ENCODE measurements at places on chromosomes 12 and 14. TPM values are rescaled to one million over a fixed set of nuclear protein-coding genes. Genes with fewer than 3 reads are reported as not detected.

LAG3 gene
- total RNA-seq: 3.3 TPM

METTL25 gene
- total RNA-seq: 4.4 TPM

KLRC1 gene
- not detected for total RNA-seq

- no peak for DNase-seq
- no peaks in the 10 kb centered on the region for H3K36me3 ChIP-seq
- H3K4me3 ChIP-seq: no peak overlapping the region
- no peaks in the 10 kb centered on the region for H3K27me3 ChIP-seq
- H3K27ac ChIP-seq: no peak overlapping the region
- peaks cover 32% of the 10 kb centered on the region for H3K4me1 ChIP-seq
Measured at GRCh38 chr12:52913431-52913821, 8.6 kb upstream of the KRT8 start.

DNA sequence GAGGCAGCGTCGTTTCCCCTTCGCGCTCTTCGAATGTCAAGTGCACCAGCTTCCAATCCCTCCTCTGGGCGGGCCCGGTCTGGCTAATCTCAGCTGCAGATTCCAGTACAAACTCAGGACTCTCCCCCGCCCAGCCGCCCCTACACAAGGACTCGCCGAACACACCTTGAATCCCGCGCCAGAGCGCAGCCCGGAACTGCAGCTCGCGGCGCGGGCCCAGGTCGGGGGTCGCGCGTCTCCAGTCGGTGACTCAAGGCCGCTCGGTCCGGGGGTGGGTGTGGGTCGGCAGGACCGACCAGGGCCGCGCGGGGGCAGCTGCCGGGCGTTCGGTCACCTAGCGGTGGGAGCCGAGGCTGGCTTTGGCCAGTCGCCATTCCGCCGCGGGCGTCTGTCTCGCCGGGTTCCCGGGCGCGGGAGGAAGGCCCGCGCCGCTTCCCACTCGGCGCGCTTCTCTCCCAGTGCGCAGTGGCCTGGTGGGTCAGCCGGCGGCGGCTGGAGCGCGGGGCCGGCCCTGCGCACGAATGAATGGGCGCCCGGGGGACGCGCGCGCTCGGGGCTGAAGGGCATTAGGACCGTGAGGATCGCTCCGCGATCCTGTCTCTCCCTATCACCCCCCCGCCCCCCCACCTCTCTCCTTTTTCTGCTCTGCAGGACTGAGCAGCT lies at the start of gene GALNT16:
TSS of gene GALNT16 (plus strand) at position 632 of the 663 bp plus-strand sequence. CDS start 133 bp downstream, outside the sequence.
- H3K27me3 ChIP-seq: peaks cover 10% of the 10 kb centered on the region
- H3K4me3 ChIP-seq: no peak within 1 kb of the TSS
- H3K27ac ChIP-seq: no peak within 1 kb of the TSS
- H3K4me1 ChIP-seq: no peaks in the 10 kb centered on the region
- DNase-seq: no peak

DNA sequence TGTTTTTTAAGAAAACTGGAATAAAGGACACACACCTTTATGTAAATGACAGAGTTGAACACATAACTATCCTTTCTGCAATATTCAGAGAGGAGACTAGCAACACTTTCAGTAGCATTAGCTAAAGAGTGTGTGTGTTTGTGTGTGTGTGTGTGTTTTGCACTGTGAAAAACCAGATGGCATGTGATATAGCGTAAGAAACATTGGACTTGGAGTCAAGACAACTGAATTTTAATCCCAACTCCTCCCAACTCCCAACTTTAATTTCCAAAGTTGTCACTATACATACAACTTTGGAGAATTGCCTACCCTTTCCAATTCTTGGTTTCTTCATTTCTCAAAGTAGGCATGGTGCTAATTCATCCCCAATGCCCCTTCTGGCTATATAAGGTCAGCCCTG lies 347.8 kb downstream of the KCNH5 start:
- no peak overlapping the region for H3K27ac ChIP-seq
- H3K36me3 ChIP-seq: no peaks in the 10 kb centered on the region
- H3K4me3 ChIP-seq: no peak overlapping the region
- no peaks in the 10 kb centered on the region for H3K4me1 ChIP-seq
- H3K27me3 ChIP-seq: no peaks in the 10 kb centered on the region
- no peak for DNase-seq

- H3K4me3 ChIP-seq: no peak overlapping the region
- H3K27me3 ChIP-seq: no peaks in the 10 kb centered on the region
- H3K27ac ChIP-seq: no peak overlapping the region
- H3K4me1 ChIP-seq: no peaks in the 10 kb centered on the region
Measured at GRCh38 chr14:100671906-100672305, 54.8 kb upstream of the DLK1 start.

DNA sequence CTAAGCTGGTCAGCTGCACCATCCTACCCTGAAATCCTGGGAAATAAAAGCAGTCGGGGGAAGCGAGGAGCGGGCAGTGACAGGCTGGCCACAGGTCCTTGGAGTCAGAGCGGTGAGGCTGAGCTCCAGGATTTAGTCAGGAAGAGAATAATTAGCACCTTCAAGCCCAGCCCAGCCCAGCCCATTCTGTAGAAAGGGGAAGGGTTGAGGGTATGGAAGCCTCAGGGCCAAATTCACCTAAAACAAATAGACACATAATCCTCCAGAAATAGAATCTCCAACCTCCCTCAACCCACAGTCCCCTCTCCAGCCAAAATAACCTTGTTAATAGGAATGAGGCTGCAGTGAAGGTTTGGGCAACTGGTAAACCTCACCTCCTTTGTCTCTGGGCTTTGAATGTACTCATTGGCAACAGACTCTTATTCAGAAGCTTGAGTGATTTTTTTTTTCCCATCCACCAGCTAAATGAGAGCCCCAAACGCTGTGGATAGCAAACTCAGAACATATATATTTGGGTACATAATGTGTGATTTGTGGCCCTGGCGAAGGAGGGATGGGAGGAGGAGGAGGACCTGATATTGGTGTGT lies 334.1 kb downstream of the DPF3 start:
- H3K27ac ChIP-seq: no peak overlapping the region
- H3K36me3 ChIP-seq: no peaks in the 10 kb centered on the region
- no peak for DNase-seq
- H3K4me1 ChIP-seq: no peaks in the 10 kb centered on the region

SP1 gene
- total RNA-seq: 96.8 TPM

CDCA4 gene
- 62.4 TPM for total RNA-seq

DNA sequence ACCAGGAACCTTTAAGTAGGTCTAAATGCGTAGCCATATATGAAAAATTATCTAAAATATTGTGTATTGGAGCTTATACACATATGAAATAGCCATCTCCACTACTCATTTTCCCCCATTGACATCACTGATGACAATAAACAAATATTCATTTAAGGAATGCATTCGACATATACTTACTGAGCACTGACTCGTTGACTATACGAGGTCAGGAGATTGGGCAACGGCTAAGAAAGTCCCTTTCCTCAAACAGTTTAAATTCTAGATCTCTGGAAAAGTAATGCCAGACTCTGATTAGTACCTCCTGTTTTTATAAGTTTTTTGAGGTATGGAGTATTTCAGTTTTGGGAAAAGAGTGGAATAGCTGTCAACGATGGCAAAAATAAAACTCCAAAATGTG lies 139.4 kb upstream of the DIO2 start:
- H3K36me3 ChIP-seq: no peaks in the 10 kb centered on the region
- DNase-seq: no peak
- H3K4me1 ChIP-seq: no peaks in the 10 kb centered on the region
- no peaks in the 10 kb centered on the region for H3K27me3 ChIP-seq

PROX2 gene
- not detected for total RNA-seq

DNA sequence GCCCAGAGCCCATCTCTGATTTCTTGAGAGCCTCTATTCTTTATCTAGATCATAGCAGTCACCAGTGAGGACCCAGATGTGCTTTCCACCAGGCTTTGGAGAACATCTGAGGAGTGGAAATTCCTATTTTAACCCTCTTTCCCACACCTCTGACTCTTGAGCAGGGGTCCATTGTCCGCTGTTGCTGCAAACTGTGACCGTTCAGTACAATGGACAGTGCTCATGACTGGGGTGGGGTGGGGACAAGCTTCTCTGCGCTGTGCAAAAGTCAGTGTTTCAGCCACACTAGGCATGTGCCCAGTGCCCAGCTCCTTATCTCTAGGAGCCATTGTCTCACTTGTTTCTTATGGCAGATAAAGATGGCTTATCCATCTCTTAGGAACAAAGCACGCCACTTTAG lies 16.9 kb upstream of the KRT7 start:
- no peaks in the 10 kb centered on the region for H3K27me3 ChIP-seq
- no peak overlapping the region for H3K4me3 ChIP-seq
- no peaks in the 10 kb centered on the region for H3K36me3 ChIP-seq
- H3K4me1 ChIP-seq: peaks cover 82% of the 10 kb centered on the region
- H3K27ac ChIP-seq: peak overlapping the region; percentile 52

SLC5A8 gene
- not detected for total RNA-seq

GRCh38 chr12:122452701-122453285 lies 30.3 kb upstream of the CLIP1 start:
- peaks cover 9% of the 10 kb centered on the region for H3K4me1 ChIP-seq
- H3K36me3 ChIP-seq: no peaks in the 10 kb centered on the region
- H3K27ac ChIP-seq: no peak overlapping the region

APOF gene
- total RNA-seq: 0.17 TPM

- no peak overlapping the region for H3K4me3 ChIP-seq
- DNase-seq: no peak
- no peaks in the 10 kb centered on the region for H3K4me1 ChIP-seq
- H3K27me3 ChIP-seq: no peaks in the 10 kb centered on the region
- no peak overlapping the region for H3K27ac ChIP-seq
Measured at GRCh38 chr12:105409801-105410471, 79.4 kb downstream of the C12orf75 start.

GRCh38 chr12:114995891-114996290 lies 311.9 kb upstream of the TBX3 start:
- no peak overlapping the region for H3K4me3 ChIP-seq
- no peak overlapping the region for H3K27ac ChIP-seq
- no peak for DNase-seq
- H3K27me3 ChIP-seq: no peaks in the 10 kb centered on the region
- peaks cover 3% of the 10 kb centered on the region for H3K4me1 ChIP-seq

- H3K36me3 ChIP-seq: no peaks in the 10 kb centered on the region
- H3K27ac ChIP-seq: no peak overlapping the region
Measured at GRCh38 chr14:72715850-72716228, 178.1 kb downstream of the DPF3 start.

DNA sequence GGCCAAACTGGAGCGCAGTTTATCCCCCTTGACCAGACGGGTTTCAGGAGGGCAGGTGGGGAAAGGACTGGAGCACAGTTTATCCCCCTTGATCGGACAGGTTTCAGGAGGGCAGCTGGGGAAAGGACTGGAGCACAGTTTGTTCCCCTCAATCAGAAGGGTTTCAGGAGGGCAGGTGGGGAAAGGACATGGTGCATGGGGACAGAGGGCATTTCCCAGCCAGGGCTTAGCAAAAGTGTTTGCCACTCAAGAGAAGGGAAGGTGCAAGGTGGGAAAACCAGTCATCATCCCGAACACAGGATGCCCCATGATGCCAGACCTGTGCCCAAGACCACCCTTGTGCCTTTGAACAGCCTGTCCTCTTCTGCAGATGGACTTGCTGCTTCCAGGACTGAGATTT lies 54.7 kb downstream of the SPTB start:
- no peaks in the 10 kb centered on the region for H3K27me3 ChIP-seq
- no peak overlapping the region for H3K4me3 ChIP-seq
- no peak for DNase-seq
- no peaks in the 10 kb centered on the region for H3K36me3 ChIP-seq
- no peaks in the 10 kb centered on the region for H3K4me1 ChIP-seq

NPAS3 gene
- not detected for total RNA-seq

GRCh38 chr12:29428633-29429032 lies 47.7 kb upstream of the ERGIC2 start:
- H3K36me3 ChIP-seq: no peaks in the 10 kb centered on the region
- peaks cover 16% of the 10 kb centered on the region for H3K4me1 ChIP-seq
- H3K27ac ChIP-seq: no peak overlapping the region
- H3K27me3 ChIP-seq: no peaks in the 10 kb centered on the region
- no peak overlapping the region for H3K4me3 ChIP-seq
- peak; percentile 63 for DNase-seq

ETFBKMT gene
- 1.7 TPM for total RNA-seq

TRIAP1 gene
- total RNA-seq: 40.3 TPM

- H3K27me3 ChIP-seq: no peaks in the 10 kb centered on the region
- H3K27ac ChIP-seq: no peak overlapping the region
- no peak for DNase-seq
- H3K4me1 ChIP-seq: no peaks in the 10 kb centered on the region
Measured at GRCh38 chr14:98578204-98578603, 693.8 kb downstream of the BCL11B start.

DTX1 gene
- not detected for total RNA-seq

SLC10A1 gene
- total RNA-seq: not detected

DNA sequence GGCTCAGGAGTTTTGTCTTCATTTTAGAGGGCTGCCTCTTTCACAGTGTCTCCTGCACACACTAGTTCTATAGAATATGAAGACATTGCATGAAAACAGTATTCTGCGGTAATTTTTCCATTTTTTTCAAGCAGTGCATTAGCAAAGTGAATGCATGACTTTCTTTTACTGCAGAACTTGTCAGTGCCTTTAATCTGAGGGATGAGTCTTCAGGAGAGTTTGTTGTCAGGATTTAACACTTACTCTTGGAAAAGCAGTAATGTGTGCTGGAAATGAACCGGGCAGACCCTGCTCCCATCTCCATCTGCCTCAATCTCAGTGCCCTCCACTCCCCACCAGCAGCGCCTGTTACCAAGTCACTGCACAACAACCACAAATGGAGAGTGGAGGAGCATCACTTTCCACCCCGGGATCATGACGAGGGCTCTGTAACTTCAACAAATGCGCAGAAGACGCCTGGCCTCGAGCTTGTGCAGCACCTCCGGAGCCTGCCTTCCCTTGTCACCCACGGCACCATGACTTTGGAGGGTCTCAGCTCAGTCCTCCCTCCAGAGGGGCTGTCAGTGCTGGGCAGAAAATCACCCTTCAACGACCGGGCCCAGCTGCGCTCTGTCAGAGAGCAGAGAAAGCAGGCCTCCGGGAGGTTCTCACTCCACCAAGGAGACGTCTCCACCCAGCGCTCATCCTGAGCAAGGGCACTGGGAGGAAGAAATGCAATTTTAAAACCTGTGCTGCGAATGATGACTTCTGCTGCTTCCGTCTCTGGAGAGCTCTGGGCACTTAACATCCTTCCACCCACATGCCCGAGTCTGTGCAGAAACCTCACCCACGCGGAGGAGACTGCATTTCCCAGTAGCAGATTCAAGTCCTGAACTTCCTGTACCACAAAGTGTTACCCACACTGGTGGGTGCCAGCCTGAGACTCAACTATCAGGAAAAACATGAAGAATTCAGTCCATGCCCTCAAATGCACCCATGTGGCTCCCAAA lies 255.7 kb downstream of the ADGRD1 start:
- H3K27ac ChIP-seq: no peak overlapping the region
- H3K4me1 ChIP-seq: no peaks in the 10 kb centered on the region
- H3K36me3 ChIP-seq: no peaks in the 10 kb centered on the region
- H3K27me3 ChIP-seq: no peaks in the 10 kb centered on the region
- no peak for DNase-seq
- no peak overlapping the region for H3K4me3 ChIP-seq

DNA sequence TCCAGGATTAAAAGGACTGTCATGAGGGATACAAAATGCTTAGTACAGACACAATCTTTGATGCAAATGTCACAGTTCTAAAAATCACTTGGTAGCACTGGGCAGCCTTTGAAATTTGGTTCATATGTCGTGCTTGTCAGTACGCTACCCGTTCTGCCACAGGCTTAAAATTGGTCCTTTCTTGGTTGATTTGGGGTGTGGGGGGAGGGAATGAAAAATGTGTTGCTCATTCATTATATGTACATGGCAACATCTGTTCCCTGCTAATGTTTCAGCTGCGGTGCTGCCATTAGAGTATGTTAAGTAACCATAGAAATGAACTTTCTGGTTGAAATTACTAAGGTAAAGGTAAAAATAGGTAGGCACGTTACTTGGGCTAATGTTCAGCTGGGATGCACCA lies 155.4 kb upstream of the ARHGAP5 start:
- H3K4me1 ChIP-seq: no peaks in the 10 kb centered on the region
- H3K4me3 ChIP-seq: no peak overlapping the region
- H3K27me3 ChIP-seq: no peaks in the 10 kb centered on the region
- H3K36me3 ChIP-seq: no peaks in the 10 kb centered on the region
- no peak overlapping the region for H3K27ac ChIP-seq
- DNase-seq: no peak

Measured in HCT116 (cell line).